H9 (cell line): ENCODE measurements at places on chromosomes 3 and 15.
A peak's percentile ranks its signal among the peaks of the same experiment; 100 is the strongest.

GRCh38 chr15:71043373-71043772 lies 71.9 kb upstream of the THSD4 start:
- DNase-seq: no peak

DNA sequence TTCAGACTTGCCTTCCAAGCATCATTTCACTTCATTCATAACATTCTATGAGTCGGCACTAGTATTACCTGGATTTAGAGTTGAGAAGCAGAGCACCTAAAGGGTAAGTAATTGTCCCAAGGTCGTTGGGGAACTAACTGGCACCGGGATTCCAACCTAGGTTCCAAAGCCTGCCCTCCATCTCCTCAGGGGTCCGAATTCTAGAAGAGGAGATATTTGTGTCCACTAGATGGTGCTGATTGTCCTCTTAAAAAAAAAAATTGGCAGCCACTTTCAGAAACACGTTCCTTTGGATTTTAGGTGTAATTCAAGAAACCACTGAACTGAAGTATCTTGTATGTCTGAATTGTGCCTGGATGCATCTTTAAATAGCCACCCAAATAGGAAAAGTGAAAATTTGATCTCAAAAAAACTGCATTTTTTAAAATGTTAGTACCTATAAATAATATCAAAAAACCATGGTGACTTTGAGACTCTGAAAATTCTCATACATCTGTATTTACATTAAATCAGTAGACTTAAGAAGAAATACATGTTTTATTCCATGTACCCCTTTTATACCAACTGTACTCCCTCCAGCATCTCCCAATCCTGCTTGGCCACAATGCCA lies 3.9 kb upstream of the FSIP1 start:
- DNase-seq: no peak

GRCh38 chr3:124818398-124819091 lies 68.6 kb downstream of the ITGB5 start:
- DNase-seq: no peak

- DNase-seq: no peak
Observed at GRCh38 chr3:107218864-107219269, 158.4 kb upstream of the CCDC54 start.

DNA sequence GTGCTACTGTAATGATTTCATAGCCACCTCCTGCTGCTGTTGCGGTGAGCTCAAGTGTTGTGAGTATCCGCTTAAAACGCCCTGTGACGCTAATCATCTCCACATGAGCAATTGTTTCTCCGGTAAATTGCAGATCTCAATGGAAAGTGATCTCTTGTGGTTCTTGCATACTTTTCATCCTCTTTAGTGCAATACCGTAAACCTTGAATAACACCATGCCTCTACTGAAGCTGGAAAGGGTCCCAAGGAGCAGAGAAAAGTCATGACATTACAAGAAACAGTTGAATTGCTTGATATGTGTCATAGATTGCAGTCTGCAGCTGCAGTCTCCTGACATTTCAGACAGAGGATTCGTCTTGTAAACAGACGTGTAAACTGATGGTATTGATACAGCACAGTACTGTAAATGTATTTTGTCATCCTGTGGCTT lies 6.0 kb upstream of the CEMIP start:
- no peak for DNase-seq

DNA sequence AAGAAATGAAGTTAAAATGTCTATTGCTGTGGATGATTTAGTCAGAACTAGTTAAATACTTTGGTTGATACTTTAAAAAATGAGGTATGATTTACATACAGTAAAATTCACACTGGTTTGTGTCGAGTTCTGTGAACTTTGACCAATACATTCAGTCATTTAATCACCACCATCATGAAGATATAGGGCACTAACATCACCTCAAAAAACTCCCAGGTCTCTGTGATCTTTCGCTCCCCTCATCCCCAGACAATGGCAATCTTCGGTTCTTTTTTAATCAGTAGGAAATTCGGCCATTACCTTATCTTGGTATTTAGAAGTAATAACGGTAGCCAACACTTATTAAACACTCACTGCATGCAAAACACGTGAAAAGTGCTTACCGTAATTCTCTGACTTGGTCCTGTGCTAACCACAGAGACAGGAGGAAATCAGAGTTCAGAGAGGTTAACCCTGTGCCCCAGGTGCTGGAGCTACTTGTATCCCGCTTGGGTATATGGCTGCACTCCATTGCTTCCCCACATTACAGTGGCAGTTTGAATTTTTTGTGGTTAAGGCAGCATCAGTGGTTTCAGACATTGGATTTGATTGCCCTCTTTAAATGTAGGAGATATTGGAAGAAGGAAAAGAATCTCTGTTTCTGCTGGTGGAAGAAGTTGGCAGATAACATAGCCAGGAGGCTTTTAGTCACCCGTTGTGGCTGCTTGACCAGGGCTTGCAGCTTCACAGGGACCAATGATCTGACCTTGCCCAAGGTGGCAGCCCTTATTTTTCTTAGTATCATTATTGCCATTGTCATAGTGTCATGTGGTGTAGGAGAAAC lies 4.2 kb downstream of the PLCL2 start:
- no peak for DNase-seq

- DNase-seq: no peak
Observed at GRCh38 chr15:81895723-81896122, 150.1 kb downstream of the MEX3B start.

DNA sequence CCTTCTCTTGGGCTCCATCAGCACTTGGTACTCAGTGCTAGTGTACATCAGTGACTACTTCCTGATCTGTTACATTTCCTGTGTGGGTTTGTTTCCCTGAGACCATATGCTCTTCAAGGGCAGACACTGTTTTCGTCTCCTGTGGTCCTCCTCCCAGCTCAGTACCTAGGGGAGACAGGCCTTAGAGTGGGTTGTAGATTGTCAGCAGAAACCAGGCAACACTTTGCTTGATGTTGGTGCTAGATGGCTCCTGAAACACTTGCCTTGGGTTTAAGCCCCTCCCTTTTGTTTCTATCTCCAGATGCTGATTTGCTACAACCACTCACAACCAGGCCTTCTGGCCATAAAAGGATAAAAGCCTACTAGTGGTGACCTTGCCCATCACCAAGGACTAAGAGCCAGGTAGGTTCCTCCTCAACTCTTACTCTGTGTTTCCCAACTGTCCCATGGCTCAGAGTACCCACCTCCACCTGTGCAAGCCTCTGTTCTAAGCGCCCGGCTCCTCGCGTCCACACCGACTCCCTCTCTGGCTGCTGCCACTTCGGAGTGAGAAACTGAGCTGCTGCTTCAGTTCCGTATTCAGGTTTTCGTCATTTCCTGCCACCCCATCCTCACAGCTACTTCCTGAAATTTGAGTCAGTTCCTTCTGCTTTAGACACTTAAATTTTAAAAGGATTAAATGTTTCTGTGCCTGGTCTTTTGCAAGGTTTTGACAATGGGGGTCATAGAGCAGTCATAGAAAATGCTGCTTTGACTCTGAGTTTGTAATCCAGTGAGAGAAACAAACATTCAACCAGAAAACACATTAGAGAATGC lies at the start of gene HCLS1:
Gene HCLS1 (minus strand): TSS at position 548 of the 816 bp plus-strand sequence. CDS start 2,556 bp downstream, outside the sequence.
- DNase-seq: no peak

DNA sequence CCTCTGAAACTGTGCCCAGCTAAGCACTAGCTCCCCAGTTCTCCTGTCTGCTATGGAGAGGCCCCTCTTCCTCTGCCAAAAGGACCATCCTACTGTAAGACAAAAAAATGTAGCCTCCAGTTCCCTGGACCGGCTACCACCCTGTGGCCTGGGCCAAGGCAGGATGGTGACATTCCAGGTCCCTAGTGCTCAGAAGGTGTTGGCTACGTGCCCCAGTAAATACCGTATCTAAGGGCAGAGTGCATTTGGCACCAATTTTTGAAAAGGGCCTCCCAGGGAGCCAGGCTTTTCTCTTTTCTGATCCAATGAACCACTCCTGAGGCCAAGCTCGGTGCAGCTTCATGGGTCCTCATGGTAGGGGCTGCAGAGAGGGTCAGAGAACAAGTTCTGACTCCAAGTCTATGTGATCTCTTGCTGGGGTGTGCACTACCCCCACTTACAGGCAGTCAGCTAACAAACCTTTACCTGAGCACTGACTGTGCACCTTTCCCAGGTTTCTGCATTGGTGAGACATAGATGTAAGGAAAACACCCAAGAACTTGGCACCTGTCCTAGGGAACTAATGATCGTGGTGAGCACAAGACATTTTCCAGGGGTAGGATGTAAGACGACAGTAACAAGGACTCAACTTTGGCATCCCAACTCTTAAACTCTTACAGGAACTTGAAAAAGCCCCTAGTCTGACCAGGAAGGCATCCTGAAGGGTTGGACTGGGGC lies 32.6 kb downstream of the TLE3 start:
- DNase-seq: no peak

DNA sequence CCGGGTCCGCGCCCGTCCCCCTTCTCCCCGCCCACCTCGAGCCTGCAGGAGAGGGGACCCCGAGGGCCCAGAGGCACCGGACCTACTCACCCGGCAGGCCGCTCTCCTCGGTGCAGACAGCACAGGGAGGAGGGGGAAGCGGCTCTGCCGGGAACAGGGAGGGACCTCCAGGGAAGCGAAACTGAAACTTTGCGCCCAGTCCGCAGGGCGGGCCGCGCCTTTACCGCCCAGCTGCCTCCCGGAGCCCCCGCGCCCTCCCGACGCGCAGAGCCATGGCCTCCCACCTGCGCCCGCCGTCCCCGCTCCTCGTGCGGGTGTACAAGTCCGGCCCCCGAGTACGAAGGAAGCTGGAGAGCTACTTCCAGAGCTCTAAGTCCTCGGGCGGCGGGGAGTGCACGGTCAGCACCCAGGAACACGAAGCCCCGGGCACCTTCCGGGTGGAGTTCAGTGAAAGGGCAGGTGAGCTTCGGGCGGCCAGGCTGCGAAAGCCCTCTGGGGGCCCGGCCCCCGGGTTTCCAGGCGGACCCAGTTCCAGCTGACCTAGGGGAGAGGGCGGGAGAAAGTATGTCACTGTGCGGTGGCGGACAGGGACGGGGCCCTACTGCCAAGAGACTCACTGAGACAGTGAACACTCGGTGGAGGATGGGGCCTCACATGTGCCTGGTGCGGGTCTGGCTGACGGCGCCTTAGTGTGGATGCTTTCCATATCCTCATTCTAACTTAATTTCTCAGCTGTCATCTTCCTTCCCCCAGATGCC lies at the start of the genes DTX3L and PARP9:
Gene DTX3L (plus strand): TSS at position 184 of the 758 bp plus-strand sequence. CDS start 89 bp downstream, at position 273.
Gene PARP9 (minus strand): TSS at position 146 of the 758 bp plus-strand sequence. CDS start 4,680 bp downstream, outside the sequence.
- DNase-seq: peak; percentile 69

DNA sequence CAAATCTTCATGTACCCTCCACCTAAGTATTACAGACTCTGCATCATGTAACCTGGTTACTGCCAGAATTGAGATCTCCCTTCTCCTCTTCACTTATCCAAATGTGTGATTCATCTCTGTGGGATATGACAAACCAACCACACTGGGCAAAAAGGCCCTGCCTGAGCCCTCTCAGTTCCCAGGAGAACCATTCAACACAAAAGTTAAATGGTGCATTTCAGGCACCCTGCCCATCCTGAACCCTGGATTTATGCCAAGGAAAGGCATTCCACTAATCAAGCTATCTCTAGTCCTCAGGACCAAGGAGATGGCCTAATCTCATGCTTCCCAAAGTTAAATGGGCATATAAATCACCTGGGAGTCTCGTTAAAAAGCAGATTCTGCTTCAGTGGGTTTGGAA lies 108.5 kb downstream of the TNIK start:
- no peak for DNase-seq

DNA sequence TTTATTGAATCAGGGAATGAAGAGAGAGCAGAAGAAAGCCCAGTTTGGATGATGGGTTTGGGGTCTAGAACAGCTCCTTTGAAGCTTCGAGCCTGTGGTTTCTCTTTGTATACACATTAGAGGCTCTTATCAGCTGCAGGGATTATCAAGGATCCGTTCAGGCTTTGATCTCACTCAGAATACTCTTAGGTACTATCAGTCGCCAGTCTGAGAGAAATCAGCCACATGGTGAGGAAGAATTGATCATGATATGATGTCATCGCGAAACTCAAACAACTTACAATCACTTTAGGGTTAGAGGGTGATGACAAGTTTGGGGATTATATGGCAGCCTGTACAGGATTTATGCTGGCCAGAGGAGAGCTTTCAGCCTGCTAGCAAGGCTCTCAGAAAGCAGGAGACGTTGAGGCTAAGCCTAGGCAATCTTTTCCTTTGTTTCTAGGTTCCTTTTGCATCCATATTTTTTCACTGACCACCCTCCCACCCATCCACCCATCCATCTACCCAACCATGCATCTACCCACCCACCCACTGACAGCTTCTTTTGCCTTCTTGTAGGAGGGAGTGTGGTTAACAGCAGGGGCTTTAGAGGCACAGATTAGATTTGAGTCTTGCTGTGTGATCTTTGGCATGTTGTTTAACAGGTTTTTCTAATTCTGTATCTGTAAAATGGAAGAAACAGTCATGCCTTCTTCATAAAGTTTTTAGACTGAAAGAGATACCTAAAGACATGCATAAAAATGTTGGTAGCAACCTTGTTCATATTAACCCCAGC lies 330.4 kb upstream of the LRRFIP2 start:
- DNase-seq: no peak

DNA sequence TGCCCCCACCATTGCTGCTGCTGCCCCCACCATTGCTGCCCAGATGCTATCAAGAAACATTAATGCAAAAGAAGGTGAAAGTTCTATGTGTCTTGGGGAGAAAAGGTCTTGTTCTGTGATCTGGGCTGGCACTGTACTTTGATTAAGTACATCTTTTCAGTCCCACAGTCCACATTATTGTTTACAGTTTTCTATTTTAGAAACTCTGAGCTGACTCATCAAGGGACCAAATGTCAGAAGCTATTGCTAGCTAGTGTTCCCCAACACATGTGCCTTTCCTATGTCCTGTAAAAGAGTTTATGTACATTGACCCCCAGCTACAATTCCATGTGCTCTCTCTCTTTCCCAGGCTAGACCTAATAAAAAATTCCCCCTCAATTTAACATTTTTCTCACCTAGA lies 264.7 kb upstream of the NECTIN3 start:
- DNase-seq: no peak

DNA sequence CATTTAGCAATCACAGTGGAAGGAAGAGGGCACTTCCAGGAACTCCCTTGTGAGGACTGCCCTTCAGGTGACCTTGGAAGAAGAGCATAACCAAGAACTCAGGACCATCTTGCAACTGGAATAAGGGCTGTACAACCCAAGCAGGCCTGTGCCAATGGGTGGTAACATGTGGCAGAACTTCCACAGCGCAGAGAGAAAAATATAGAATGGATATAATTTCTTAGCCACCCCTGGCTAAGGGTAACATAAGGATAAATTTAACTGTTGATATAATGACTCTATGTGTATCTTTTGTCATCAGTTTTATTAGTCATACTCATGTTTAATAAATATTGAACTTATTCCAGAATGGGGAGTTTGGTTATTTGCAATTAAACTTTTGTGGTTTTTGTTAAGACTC lies 13.4 kb upstream of the MFSD1 start:
- DNase-seq: no peak

GRCh38 chr3:189999718-190000117 lies 121.0 kb downstream of the P3H2 start:
- no peak for DNase-seq

DNA sequence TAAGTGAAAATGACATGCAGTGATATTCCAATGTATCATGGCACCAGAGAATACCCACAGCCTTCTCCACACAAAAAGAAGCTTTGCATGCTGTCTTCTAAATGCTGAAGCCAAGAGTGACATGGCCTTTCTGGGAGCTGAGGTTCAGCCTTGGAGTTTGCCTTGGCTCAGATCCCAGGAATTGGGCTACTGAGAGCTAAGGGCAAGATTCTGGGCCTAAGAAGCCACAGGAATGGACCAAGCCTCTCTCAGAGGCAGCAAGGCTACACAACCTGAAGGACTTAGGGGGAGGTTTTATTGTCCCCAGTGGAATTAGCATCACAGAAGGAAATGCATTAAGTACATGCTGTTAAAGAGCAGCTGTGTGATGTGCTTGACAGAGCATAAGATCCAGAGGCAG lies 1078.5 kb downstream of the TUSC7 start:
- no peak for DNase-seq
